ENCODE measurements at places on chromosomes 5 and 9.

GRCh38 chr5:57163553-57164006 lies 10.3 kb upstream of the GPBP1 start:
- DNase-seq: no peak

DNA sequence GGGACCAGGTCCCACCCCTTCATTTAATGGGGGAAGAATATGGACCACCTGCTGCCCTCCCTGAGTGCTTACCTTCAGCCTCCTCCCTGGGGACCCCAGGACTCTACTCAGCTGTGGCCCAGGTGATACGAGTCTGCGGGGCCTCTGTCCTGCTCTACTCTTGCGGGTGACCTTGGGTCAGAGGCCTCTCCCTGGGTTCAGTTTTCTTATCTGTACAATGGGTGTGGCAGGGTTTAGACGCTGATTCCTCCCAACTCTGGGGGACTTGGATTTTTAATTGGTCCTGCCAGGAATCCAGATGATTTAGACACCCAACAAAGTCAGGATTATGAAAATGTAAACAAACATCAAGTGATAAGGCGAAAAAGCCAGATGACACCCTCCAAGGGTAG lies 25.0 kb downstream of the FAM163B start:
- DNase-seq: no peak

GRCh38 chr5:40401284-40402006 lies 278.3 kb upstream of the PTGER4 start:
- no peak for DNase-seq

- DNase-seq: no peak
Observed at GRCh38 chr5:128775558-128775957, 189.7 kb upstream of the SLC27A6 start.

GRCh38 chr5:68803881-68804319 lies 289.9 kb upstream of the SLC30A5 start:
- no peak for DNase-seq

GRCh38 chr5:37247036-37247435 lies 2.1 kb downstream of the CPLANE1 start:
- DNase-seq: no peak
